ENCODE measurements at places on chromosomes 5 and 9.

GRCh38 chr5:74507370-74508005 is 133.0 kb downstream of the ENC1 start:
- DNase-seq = no peak

- DNase-seq = no peak
These were observed 34.1 kb downstream of the CRHBP start for GRCh38 chr5:76986825-76987526.

- no peak for DNase-seq
These were observed 5.9 kb upstream of the ACSL6 start for GRCh38 chr5:132017316-132017715.

DNA sequence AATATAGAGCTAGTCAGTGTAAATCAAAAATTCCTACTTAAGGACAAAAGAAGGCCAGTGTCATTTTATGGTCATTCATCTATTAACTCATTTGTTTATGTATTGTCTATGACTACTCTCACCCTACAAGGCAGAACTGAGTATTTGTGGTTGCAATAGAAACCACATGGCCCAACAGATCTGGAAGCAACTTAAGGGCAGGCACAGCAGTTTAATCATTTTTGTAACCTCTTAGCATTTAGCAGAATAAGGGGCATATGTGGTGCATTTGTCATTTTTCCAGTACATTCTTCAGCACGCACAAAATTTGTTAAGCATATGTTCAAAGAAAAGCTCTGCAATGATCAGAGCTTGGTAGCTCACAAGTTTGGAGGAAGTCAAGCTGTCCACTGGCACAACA is 1.1 kb downstream of the FKBP15 start:
- no peak for DNase-seq

GRCh38 chr5:36111238-36111637 is 40.4 kb downstream of the LMBRD2 start:
- DNase-seq = no peak

DNA sequence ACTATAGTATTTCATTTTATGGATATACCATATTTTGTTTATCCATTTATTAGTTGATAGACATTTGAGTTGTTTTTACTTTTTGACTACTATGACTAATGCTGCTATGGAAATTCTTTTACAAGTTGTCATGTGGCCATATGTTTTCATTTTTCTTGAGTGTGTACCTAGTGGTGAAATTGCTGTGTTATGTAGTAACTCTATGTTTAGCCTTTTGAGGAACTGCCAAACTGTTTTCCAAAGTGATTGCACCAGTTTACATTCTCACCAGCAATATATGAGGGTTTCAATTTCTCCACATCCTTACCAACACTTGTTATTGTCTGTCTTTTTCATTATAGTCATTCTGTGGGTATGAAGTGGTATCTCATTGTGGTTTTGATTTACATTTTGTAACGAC is 75.4 kb downstream of the GRIA1 start:
- DNase-seq = no peak

GRCh38 chr9:91943478-91944470 is 6.3 kb downstream of the ROR2 start:
- no peak for DNase-seq

- DNase-seq = no peak
These were observed 67.5 kb upstream of the ACTBL2 start for GRCh38 chr5:57550132-57550531.

GRCh38 chr9:80085668-80086067 is 513.9 kb downstream of the TLE4 start:
- no peak for DNase-seq

DNA sequence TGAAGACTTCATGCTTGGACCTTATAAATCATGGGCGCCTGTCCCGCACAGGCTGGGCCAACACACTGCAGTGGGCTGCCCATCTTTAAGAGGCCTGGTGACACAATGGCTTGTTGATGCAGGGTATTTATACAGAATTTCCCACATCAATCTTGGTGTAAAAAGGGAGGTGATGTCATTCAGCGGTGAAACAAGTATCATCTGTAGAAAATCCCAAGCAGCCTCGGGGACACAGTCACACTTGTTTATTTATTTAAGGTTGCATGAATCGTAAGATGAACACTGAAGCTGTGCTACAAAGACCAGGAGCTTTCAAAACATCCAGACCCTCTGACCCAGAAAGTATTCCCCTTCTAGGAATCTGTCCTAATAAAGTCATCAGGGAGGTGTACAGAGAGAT is 40.5 kb downstream of the SMIM23 start:
- no peak for DNase-seq

DNA sequence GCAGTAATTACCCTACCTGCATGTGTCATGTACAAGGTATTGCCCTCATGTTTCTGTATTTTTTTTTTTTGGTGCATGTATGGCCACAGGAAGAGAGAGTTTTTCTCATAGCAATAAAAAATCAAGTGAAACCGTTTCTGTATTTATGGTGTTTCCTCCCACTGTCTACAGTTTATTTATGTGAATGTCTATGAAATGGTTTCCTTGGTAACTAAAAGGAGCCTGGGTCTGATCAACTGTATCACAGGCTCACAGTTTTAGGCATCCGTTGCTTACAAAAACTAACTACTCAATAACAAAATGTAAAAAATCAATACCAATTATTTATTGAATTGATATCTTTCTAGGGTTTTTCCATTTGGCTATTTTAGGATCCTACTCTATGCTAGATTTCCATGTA is 464.4 kb downstream of the TAF11L14 start:
- DNase-seq = no peak

DNA sequence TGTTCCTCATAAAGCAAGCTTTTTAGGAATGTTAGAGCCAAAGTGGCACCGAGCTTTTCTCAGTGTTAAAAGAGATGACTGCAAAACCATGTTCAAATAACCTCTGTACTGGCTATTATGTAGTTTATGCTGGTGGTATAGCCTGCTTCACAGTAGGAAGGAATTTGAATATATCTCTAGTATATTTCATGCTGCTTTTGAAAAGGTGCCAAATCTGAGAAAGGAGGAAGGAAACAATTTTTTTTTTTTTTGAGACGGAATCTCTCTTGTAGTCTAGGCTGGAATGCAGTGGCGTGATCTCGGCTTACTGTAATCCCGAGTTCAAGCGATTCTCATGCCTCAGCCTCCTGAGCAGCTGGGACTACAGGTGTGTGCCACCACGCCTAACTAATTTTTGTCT is 13.5 kb downstream of the CREBRF start:
- no peak for DNase-seq

- DNase-seq = no peak
These were observed 51.8 kb upstream of the PSD2 start for GRCh38 chr5:139743804-139744203.

GRCh38 chr9:136121801-136122200 is 3.1 kb upstream of the TMEM250 start:
- no peak for DNase-seq

GRCh38 chr5:33324667-33325307 is 116.0 kb upstream of the TARS1 start:
- no peak for DNase-seq

DNA sequence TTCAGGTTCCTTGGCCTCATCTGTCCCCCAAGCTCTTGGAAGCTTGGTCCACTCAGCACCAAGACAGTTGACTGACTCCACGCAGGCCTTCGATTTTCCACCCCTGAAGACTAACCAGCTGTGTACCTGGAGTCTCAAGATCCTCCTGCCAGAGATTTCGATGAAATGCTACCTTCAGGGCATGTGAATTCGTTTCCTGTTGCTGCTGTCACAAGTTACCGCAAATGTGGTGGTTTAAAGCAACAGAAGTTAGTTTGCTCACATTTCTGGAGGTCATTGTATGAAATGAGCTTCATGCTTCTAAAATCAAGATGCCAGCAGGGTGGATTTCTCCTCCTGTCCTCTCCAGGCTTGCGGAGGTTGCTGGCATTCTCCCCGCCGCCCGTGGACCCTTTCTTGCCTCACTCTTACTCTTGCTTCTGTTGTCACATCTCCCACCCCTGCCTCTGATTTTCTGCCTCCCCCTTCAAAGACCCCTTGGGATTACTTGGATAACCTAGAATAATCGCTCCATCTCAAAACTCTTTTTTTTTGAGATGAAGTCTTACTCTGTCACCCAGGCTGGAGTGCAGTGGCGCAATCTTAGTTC is 27.6 kb upstream of the RETREG1 start:
- no peak for DNase-seq

- DNase-seq = no peak
These were observed 167.3 kb downstream of the TRPM3 start for GRCh38 chr9:70954126-70954525.

- no peak for DNase-seq
These were observed 16.3 kb upstream of the MROH2B start for GRCh38 chr5:41087461-41087860.

DNA sequence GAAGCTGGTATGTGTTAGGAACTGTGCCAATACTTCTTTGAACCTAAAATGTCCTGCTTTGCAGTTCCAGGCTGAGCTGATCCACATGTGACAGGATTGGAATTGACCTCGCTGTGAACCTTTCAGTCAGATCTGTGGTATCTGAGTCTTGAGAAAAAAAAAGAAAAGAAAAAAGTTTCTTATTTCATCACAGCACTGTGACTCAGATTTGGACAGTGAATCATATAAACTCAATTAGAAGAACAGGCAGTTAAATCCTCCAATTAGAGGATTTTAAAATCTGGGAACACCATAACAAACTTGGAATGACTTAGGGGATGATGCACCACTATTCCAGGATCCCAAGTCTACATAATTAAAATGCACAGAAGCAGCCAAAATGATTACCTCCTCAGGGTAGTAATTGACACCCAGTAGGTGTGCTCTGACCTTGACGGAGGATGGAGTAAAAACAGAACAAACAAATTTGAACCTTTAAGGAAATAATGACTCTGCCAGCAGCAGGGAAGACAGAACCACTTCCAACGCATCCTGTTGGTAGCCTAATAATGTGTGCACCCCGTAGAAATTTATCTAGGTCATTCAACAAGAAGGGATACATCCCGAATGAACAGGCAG is 57.8 kb upstream of the RAI14 start:
- no peak for DNase-seq

GRCh38 chr5:75006865-75007822 is 45.2 kb downstream of the GCNT4 start:
- DNase-seq = no peak

DNA sequence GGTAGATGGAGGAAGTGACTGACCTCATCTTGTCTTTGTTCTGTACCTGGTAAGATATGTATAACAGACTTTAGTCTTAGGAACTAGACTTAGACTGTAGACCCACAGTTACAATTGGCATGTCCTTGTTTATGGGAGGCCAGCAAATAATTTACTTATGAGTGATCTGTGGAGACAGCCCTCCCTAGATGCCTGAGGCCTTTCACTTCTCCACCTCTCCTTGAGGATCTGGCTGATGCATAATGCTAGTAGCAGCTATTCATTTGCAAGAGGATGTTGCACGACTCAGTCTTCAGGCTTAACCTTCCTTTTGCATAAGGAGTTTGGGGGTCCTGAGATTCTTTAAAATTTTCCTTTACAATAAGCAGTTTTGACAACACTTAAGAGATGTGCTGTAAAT is 100.7 kb downstream of the YTHDC2 start:
- DNase-seq = no peak

DNA sequence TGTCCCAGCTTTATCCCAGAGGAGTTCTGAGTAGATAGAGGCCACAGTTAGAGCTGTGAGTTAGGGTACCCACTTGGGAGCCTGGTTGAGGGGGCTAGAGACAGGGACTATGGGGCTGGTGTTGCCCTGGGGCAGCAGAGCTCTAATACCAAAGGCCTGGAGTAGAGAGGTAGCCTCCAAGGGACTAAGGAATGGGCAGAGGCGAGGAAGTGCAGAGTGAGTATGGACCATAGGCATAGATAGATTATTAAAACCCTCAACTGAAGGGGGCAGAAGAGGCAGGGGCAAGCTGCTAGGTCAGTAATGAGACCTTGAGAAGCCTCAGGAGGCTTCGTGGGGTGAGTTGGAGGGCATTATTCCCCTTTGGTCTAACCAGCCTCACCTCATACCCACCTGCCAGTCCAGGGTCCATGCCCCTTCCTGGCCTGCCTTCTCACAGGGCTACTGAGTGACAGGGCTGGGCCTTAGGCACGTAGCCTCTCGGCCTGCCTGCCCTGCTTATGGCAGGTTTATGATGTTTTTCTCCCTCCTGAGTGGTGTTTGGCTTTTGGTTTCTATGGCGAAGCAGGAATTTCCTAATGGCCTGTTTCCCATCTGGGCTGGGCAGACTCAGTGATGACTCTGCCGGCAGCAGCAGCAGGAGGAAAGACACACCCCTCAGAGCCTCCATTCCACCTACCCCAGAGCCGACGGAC is 8.0 kb downstream of the PDLIM4 start:
- no peak for DNase-seq

- DNase-seq = no peak
These were observed 4.7 kb downstream of the ABCA1 start for GRCh38 chr9:104923289-104923688.

- DNase-seq = no peak
These were observed 20.0 kb downstream of the RNF145 start for GRCh38 chr5:159189310-159189709.

GRCh38 chr9:100670719-100671118 is 92.8 kb downstream of the CAVIN4 start:
- DNase-seq = no peak

DNA sequence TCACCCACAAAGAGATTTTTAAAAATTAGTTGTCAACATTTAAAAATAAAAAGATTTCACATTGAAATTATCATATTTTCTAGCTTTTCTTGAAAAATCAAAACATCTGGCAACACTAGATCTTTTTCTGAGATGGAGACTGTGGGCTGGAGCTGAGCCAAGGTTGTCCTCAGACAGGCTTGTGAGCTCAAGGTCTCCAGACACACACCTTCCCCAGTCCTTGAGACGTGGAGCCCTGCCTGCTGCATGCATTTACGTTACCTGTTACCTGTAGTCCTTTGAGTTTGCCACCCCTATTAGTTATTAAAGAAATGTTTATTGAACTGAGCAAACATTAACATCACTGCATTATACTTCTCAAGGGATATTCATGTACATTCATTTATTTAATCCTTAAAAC is 87.5 kb upstream of the TLE1 start:
- DNase-seq = no peak

DNA sequence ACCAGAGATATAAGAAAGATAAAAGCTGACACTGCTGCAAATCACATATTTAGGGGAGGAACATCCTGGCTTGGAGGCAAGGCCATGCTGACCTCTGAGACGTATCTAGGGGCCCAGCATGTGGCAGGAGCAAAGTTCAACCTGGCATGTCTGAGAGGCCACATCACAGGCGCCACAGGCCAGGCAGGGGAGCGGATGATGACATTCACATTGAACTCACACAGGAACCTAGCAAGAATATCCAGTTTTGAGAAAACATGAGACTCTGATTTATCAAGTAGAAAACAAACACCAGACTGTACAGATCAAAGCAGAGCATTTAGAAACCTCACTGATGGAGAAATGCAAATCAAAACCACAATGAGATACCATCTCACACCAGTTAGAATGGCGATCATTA is 64.2 kb upstream of the STK32A start:
- DNase-seq = no peak

DNA sequence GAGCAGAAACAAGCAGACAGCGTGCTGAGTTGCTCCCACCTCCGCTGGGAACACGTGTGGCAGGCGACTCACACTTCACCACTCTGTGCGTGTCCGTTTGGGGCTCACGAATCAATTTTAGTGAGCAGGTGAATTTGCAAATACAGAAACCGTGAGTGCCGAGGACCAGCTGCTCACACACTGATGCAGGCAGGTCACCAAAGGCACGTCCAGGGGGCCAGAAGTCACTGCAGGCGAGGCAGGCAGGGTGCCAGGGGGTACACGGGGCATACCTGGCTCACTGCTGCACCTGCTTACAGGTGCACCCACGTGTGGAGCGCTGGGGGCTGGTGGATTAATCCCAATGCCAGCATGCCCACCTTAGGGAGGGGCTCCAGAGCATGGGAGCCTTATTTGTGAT is 68.8 kb downstream of the ZNF354C start:
- no peak for DNase-seq

GRCh38 chr5:22986281-22986680 is 133.1 kb upstream of the CDH12 start:
- no peak for DNase-seq
